ENCODE measurements at places on chromosomes 1 and 21.

GRCh38 chr1:61334718-61335589 lies 252.6 kb downstream of the NFIA start:
- H3K4me3 ChIP-seq: no peak overlapping the region
- DNase-seq: no peak
- no peaks in the 10 kb centered on the region for H3K27me3 ChIP-seq
- H3K4me1 ChIP-seq: peaks cover 25% of the 10 kb centered on the region
- no peak overlapping the region for H3K27ac ChIP-seq

DNA sequence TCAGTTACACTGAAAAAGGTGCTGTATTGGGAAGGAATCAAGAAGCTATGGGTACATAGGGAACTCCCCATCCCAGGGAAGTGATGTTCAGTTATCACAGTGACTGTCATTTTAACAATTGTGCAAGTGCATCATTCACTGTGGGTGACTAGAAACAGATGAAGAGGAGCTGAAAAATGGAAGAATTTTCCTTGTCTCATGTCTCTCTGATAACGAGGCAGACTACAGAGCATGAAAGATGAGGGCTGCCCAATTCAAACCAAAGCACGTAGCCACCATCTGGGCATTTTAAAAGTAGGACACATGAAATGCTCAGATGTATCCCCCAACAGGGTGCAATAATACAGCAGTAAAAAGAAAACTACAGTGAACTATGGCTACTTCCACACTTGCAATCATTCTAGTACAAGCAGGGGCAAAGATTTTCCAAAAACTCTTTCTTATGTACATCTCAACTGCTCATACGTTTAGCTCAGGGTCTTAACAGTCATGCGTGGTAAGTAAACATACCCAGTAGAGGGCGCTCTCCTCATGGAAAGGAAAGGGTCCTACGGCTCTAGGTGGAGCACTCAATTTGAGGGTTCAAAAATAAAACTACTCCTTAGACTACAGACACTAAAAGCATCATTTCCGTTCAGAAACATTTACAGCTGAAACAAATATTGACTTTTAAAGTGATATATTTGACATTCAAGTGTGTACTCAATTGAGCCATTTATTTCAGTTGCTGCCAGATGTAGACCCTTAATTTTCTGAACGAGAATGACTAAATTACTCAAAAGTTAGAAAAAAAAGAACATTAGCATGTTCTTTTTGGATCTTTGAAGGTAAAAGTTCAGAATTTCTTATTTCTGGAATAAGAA lies 143.2 kb downstream of the KCTD3 start:
- DNase-seq: no peak
- no peaks in the 10 kb centered on the region for H3K36me3 ChIP-seq
- no peaks in the 10 kb centered on the region for H3K27me3 ChIP-seq
- H3K4me3 ChIP-seq: no peak overlapping the region
- no peak overlapping the region for H3K27ac ChIP-seq
- H3K4me1 ChIP-seq: no peaks in the 10 kb centered on the region

GRCh38 chr21:44039828-44040227 lies 27.7 kb downstream of the TRAPPC10 start:
- DNase-seq: no peak
- H3K4me1 ChIP-seq: no peaks in the 10 kb centered on the region
- no peak overlapping the region for H3K4me3 ChIP-seq
- H3K36me3 ChIP-seq: peaks cover 35% of the 10 kb centered on the region
- H3K27me3 ChIP-seq: no peaks in the 10 kb centered on the region

GRCh38 chr1:107972391-107973180 lies 7.6 kb upstream of the VAV3 start:
- H3K27me3 ChIP-seq: no peaks in the 10 kb centered on the region
- H3K4me3 ChIP-seq: no peak overlapping the region
- H3K27ac ChIP-seq: no peak overlapping the region
- no peaks in the 10 kb centered on the region for H3K4me1 ChIP-seq
- no peak for DNase-seq

DNA sequence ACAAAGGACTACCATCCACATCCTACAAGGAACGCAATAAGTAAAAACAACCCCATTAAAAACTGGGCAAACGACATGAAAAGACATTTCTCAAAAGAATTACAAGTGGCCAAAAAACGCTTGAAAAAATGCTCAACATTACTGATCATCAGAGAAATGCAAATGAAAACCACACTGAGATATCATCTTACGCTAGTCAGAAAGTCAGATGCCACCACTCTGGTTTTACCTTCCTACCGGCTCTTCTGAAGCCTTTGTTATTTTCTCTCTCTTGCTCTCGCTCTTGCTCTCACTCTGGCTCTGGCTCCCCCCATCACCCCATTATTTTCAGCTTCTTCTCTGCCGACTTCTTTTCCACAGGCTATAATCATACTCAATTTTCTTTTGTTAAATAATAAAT lies 38.8 kb downstream of the VPS45 start:
- H3K4me1 ChIP-seq: no peaks in the 10 kb centered on the region
- no peaks in the 10 kb centered on the region for H3K36me3 ChIP-seq

Data from vagina (tissue), 2 donors.